ENCODE measurements at places on chromosomes 7 and 10.

GRCh38 chr7:132247995-132248618 lies 328.2 kb downstream of the PLXNA4 start:
- no peak for DNase-seq

GRCh38 chr10:77909021-77909748 lies 17.4 kb downstream of the DLG5 start:
- no peak for DNase-seq

DNA sequence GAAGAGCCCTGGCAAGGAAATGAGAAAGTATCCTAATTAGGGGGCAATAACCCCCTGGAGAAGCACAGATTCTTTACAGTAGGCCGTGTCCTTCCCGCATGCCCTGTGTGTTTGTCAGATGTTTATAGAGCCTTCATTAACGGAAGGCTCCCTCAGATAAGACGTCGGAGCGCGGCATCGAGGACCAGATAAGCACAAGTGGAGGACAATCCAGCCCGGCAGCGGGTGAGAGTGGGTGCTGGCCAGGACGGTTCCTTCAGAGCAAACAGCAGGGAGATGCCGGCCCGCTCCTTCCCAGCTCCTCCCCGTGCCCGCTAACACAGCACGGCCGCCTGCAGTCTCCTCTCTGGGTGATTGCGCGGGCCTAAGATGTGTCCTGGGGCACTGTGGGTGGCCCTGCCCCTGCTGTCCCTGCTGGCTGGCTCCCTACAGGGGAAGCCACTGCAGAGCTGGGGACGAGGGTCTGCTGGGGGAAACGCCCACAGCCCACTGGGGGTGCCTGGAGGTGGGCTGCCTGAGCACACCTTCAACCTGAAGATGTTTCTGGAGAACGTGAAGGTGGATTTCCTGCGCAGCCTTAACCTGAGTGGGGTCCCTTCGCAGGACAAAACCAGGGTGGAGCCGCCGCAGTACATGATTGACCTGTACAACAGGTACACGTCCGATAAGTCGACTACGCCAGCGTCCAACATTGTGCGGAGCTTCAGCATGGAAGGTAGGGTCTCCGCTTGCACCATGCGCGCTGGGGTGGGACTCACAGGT lies at the start of gene GDF2:
TSS of gene GDF2 (plus strand) at position 155 of the 762 bp plus-strand sequence. CDS start at position 370, 215 bp downstream.
- DNase-seq, result no peak

GRCh38 chr10:7488418-7488829 lies 77.6 kb upstream of the SFMBT2 start:
- DNase-seq, result no peak

DNA sequence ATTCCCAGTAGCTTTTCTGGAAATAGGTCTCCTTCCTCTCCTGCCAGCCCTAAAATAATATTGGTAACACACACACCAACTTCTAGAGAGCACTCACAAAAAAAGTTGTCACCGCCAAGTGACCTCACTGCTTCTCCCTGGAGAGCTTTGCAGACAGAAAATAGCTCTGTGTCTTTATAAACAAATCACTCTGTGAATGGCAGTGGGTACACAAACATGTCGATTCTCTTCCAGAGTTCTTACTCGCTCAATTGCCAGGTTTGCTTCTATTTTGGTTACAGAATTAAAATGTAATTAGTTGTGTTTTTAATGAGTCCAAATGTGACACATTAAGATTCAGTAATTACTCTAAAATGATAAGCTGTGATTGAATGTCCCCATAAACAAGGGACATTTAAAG lies 649.2 kb upstream of the C7orf33 start:
- no peak for DNase-seq

DNA sequence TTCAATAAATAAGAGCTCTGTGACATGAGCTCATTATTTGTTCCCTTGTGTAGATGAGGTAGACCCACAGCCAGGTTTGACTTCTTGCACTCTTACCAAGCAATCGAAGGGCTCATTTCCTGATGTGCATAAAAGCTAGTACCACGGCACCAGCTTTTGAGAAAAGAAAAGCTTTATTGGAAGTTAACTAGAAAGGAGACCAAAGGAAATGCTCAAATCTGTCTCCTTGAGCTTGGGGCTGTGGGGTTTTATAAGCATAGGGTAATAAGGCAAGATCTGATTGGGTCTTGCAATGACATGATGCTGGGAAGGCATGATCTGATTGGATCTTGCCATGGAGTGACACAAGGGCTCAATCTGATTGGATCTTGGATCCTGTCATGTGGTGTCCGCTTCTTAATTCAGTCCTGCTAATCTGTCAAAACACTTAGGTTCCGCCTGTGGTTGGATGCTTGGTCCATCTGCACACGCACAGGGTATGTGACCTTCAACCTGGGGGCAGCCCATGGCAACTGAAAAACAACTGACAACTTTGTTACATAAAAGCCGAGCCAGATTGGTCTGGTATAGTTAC lies 47.8 kb upstream of the FRMD4A start:
- DNase-seq, result no peak

GRCh38 chr10:106705681-106706100 lies 458.8 kb downstream of the SORCS1 start:
- DNase-seq, result no peak

DNA sequence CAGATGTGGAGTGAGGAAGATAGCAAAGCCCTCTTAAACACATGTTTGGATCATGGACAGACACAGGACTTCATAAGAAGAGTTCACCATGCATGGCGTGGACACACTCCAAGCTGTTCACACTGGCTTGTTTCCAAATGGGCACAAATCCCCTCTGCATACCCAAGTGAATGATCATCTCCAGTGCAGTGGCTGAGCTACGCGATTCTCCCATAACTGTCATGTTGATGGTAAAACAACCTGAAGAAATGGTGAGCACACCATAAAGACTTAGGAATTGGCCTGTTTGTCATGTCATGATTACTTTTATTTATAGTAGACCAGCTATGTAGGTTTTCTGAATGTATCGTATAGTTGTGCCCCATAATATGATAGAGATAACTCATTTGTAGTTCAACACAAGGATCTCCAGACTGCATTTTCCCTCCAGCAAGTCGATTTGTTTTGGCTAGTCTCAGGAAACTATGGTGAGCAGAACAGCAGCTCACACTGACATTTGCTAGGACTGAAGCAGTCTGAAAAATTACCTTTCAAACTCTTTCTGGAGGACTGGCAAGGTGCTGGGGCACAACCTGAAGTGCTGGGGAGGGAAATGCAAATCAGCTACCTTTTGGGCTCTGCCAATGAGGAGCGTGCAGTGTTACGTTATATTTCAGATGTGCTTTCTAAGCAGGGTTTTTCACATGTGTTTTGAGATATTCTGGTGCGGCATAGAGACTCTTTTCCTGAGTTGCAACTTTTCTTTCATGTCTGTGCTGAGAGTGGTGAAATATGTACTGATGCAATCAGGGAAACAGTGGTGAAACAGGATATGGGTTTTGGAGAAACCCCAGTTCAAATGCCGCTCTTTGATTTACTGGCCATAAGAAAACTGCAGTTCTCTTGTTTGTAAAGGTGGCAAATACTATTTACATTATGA lies 629.6 kb upstream of the DPP6 start:
- no peak for DNase-seq

GRCh38 chr7:155604504-155604997 lies 39.9 kb upstream of the RBM33 start:
- no peak for DNase-seq
